ENCODE measurements at places on chromosomes 6 and 20.

GRCh38 chr20:47498606-47499005 is 3.1 kb upstream of the NCOA3 start:
- no peak for DNase-seq

DNA sequence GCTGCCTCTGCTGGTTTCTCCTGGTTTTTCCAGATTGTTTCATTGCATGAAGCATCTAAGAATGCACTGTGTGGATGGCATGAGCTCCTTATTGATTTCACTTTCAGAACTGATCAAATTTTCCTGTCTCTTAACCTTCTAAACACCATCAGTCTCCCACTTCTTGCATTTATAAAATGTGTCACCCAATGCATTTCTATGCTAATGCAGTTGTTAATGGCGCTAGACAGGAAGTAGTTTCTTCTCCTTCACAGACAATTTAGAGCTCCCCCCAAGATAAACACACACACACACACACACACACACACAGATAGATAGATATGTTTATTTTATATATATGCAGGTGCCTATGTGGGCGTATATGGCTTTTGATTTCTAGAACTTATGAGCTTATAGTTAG is 45.6 kb upstream of the FOXA2 start:
- DNase-seq: no peak

DNA sequence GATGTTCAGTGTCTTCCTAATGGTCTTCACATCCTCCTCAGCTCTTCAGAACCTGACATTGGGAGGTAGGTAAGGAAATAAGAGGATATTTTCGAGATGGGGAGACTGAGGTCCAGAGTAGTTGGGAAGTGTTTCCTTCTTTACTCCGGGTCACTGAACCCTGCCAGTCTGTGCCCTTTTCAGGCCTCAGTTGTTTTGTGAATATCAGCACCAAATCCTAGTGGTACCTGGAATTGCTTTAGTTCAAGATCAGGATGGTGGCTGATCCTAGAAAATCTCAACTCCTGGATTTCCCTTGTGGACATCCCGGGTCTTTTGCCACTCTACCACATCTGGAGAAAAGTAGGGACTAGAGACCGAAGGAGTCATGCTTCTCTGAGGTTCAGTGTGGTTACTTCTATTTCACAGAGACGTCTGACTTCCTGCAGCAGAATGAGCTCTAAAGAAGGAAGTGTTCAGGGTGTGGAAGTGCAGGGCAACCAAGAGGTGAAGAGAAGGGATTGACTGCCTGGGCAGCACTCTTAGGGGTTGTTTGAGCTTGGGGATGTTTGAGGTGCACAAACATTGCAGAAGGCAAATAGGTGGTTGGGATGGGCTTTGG is 995 bp downstream of the STK4 start:
- no peak for DNase-seq

GRCh38 chr20:54320148-54320607 is 112.3 kb downstream of the PFDN4 start:
- DNase-seq: peak; percentile 18

All from stromal cell of bone marrow (primary cell).